Stimulated activated CD8-positive, alpha-beta memory T cell treated with anti-CD3 and anti-CD28 coated beads, Interleukin-15, amount 100 ng/mL, for 4 hours (primary cell): ENCODE measurements at places on chromosomes 7 and 10.

DNA sequence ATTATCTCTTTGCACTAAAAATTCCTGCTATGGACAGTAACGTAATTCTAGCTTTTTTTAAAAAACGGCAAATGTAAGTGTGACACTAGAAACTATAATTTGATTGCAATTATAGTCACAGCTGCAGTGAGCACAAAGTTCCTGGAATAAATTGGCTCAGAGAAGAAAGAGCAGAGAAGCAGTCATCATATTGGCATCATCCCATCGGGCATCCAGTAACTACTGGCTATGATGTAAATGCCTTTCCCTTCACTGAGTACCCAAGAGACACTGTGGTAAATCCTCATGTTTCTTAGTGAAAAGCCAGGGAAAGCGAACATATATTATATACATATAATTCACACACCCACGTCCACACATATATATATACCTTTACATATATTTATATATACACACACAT is 43.6 kb downstream of the PIP4K2A start:
- no peak for DNase-seq

DNA sequence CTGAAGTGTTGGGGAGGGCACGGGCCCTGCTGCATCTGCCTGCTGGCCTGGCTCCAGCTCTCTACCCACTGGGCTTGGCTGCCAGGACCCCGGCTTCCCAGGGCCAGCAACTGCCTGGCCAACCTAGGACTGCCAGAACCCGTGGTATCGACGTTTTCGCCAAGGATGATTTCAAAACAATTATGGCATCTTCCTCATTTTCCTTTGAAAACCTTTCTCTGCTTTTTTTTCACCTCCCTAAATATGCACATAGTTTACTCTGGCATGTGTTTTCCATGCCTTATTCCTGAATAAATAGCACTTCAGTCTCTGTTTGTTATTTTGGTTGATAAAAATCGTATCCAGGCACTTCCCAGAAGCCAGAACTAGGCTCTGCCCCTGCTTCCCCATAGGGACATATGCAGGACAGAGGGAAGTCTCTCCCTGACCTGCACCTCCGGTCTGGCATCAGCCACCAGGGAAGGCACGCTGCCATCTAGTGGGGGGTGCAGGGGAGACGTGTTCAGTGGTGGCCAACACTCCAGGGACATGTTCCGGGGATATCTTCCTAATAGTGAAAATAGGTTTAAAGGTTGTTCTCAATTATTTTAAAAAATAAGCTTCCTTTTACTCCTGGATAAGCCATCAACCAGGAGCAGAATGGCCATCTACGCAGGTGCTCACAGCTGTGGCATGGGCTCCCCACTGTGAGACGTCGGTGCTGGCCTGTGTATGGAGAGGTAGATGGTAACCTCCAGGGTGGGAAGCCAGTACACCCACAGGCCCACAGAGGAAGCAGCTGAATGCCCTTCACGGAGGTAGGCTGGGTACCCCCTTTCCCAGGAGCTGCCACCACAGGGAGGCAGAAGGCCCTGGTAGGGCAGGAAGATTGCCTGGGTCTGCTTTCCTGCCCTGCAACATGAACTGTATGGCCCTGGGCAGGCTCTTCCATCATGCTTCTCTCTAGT is 30.7 kb upstream of the ANTXRL start:
- no peak for DNase-seq

DNA sequence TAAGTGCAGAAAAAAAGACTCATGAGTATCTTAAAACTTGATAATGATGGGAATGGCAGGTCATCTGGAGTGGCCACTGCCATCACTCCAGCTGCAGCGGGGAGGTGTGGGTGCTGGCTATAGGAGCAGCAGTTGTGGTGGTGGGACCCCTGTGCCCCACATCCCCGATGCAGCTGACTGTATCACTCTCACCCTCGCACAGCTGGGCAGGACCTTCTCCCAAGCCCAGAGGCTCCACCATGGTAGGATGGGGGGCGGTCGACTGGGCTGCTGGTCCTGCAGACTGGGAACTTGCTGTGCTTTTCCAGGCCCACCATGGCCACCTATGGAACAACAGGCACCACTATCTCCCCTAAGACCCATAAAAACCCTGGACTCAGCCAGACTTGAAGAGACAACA is 844.4 kb downstream of the SORCS1 start:
- DNase-seq: no peak

- no peak for DNase-seq
These were observed 51.1 kb downstream of the LMTK2 start for GRCh38 chr7:98157761-98158160.

DNA sequence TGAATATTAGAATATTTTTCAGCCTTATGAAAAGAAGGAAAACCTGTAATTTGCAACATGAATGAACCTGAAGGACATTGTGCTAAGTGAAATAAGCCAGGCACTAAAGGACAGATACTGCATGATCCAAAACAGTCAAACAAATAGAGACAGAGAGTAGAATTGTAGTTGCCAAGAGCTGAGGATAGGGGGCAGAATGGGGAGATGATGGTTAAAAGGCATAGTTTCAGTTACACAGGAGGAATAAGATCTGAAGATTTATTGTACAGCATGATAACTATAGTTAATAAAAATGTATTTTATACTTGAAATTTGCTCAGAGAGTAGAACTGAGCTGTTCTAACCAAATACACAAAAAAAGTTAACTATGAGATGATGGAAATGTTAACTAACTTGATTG is 149.0 kb upstream of the TMEM106B start:
- no peak for DNase-seq
